ENCODE measurements at places on chromosomes 12 and 14.

GRCh38 chr14:54754116-54754622 lies 148.5 kb downstream of the GCH1 start:
- no peak for DNase-seq

GRCh38 chr14:55585854-55586253 lies 5.8 kb downstream of the KTN1 start:
- DNase-seq, result no peak

DNA sequence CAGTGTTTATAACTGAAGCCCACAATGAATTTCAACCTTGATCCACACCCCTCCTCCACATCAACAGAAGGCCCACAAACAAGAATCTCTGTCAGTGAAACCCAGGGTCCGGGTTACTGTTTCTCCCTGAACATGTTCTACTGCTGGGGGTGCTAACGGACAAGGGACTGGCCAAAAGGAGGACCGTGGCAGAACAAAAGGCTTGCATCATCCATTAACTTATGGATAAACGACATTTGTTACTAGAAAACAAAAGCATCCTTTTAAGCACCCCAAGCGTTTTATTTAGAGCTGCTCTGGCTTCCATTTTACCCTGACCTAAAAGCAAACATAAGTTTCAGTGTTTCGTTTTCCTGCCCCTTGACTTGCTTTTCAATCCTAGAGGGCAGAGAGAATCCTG lies 32.2 kb downstream of the BRAP start:
- DNase-seq, result no peak

DNA sequence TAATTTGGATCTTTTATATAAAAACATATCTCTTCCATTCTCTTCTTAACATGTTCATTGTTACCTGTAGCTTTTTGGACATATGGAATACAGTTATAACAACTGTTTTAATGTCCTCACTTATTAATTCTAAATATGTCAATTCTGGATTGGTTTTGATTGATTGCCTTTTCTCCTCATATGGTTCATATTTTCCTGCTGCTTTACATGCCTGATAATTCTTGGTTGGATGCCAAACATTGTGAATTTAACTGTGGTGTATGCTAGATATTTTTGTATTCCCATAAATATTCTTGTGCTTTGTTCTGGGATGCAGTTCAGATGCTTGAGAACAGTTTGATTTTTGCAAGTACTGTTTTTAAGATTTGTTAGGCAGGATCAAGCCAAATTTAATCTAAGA lies 10.8 kb downstream of the C14orf132 start:
- DNase-seq, result no peak

- DNase-seq, result no peak
Observed at GRCh38 chr12:49131894-49132461, 783 bp upstream of the TUBA1B start.

GRCh38 chr12:88453323-88453722 lies 126.9 kb downstream of the KITLG start:
- no peak for DNase-seq

GRCh38 chr12:23140710-23141109 lies 515.7 kb downstream of the ETNK1 start:
- DNase-seq, result no peak

DNA sequence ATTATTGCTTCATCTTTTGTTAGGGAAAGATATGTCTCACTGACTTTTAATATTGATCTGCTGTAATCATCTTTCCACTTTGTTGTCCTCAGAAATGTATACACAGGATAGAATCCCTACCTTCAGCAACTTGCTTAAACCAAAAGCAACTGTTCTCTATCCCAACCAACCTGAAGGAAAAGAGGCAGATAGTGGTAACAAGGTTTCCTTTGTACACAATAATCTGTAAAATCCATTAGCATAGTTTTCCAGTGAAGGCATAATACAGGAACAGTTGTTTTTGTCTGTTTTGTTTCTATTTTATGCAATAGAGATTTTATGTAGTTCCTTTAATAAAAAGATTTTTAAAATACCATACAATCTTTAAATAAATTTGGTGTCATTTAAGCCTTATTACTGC lies 170.5 kb downstream of the PIK3C2G start:
- no peak for DNase-seq

DNA sequence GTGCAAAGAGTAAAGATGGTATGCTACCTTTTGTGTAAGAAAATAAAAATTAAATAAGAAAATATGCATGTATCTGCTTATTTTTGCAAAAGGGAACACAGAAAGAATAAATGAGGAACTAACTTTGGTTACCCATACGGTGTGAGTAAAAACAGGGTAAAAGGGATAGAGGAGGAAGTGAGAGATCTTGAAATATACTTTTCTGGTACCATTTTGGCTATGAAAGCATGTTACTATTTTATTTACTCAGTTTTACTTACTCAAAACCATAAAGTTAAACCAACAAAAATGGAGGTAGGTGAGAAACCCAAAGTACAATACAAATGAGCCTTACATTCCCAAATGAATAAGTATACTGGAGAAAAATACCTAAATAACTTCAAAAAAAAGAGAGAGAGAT lies 122.0 kb upstream of the EGLN3 start:
- DNase-seq, result no peak

Data from stimulated activated CD4-positive, alpha-beta T cell treated with anti-CD3 and anti-CD28 coated beads, Interleukin-1b, Interleukin-23, amount 100 ng/mL, for 1 hour (primary cell).